Fibroblast of upper back skin (primary cell): ENCODE measurements at places on chromosomes 12 and 14.

- no peak for DNase-seq
Observed at GRCh38 chr12:27552235-27552634, 28.2 kb downstream of the PPFIBP1 start.

- no peak for DNase-seq
Observed at GRCh38 chr14:94114589-94115057, 4.1 kb downstream of the IFI27 start.

DNA sequence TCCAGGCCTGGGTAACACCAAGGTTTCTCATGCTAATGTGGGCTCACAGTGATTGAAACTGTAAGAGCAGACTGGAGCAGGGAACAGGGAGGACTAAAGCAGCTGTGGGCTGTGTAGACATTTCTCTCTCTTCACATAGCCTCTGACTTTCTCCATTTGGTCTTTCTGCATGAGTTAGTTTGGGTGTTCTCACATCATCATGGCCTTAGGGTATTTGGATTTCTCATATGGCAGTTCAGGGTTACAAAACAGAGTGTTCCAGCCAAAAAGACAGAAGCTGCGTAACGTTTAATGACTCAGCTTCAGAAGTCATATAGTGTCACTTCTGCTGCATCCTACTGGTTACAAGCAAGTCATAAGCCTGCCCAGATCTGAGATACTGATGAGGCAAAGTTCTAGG, 52.0 kb upstream of the OSBPL8 start:
- DNase-seq: peak; percentile 32

GRCh38 chr12:91604897-91605296, 422.3 kb upstream of the DCN start:
- peak; percentile 25 for DNase-seq

DNA sequence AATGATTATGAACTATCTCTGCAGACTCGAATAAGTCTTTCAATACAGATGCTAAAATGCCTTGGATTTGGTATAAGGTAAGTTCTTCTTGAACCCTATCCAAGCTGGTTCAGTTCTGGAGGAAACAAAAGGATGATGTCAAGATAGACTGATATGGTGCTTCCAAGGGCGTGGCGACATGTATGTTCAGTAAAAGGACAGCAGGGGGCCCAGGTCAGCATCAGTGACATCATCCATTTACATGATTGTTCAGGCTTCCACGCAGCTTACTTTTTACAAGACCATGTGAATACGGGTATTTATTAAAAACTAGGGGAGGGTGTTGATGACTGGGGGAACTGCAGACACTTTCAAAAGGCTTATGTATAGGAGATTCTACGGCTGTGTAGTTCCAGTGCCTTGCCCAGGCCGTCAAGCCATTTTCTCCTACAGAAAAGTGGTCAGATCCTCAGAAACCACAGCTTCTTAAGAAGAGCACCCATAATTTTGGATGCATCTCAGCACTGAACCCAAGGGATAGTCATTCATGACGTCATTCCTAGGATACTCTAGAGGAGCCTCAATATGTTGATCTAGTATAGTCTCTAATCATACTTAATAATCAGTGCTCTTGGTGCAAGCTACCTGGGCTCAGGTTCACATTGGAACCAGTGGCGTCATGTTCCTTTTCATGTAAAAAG, 527.7 kb downstream of the FUT8 start:
- DNase-seq: peak; percentile 3

DNA sequence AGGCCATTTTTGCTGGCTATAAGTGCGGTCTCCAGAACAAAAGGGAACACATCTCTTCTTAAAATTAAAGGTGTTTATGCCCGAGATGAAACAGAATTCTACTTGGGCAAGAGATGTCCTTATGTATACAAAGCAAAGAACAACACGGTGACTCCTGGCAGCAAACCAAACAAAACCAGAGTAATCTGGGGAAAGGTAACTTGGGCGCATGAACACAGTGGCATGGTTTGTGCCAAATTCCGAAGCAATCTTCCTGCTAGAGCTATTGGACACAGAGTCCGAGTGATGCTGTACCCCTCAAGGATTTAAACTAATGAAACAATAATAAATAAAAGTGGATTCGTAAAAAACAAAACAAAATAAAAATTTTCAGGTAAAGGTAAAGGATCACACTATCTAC, 33.4 kb downstream of the PKP2 start:
- no peak for DNase-seq

- DNase-seq: no peak
Observed at GRCh38 chr12:126033751-126034150, 968.5 kb downstream of the AACS start.

- peak; percentile 87 for DNase-seq
Observed at GRCh38 chr12:105433804-105434203, 103.3 kb downstream of the C12orf75 start.

DNA sequence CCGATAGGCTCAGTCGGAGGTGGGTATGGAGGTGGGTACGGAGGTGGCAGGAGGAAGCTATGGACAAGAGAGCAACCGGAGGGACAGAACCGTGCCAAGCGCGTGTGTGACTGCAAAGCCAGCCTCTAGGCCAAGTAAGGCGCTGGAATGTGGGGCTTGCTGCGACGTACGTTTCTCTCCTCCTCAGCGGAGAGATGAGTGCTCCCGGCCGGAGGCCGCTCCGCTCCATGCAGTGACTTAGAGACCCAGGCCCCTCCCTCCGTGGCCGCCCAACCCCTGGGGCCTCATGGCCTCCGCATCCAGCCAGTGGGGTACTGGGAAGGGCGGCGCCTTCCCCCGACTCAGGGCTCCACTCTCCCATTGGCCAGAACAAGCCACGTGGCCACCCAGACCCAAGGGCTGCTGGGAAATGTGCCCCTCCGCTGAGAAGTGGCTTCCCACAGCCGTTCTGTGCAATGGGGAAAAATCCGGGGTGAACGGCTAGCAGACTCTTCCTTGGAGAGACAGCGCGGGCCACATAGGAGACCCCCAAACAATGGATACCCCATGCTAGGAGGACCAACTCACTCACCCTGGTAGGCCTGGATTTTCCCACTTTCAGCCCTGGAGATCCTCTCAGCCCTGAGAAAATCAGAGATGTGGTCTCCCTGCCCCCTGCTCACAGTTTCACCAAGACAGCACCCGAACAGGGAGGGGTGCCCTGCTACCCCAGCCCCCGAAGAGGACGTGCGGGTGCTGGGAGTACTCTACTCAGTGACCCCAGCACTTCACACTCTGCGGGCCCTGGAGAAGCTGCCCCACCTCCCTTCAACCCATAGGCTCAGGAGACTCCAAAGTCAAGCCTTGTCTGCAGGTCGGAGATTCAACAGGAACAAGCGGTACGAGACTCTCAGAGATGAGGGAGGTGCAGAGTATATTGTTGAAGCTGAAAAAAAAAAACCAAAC, 66.7 kb downstream of the RIMBP2 start:
- no peak for DNase-seq

DNA sequence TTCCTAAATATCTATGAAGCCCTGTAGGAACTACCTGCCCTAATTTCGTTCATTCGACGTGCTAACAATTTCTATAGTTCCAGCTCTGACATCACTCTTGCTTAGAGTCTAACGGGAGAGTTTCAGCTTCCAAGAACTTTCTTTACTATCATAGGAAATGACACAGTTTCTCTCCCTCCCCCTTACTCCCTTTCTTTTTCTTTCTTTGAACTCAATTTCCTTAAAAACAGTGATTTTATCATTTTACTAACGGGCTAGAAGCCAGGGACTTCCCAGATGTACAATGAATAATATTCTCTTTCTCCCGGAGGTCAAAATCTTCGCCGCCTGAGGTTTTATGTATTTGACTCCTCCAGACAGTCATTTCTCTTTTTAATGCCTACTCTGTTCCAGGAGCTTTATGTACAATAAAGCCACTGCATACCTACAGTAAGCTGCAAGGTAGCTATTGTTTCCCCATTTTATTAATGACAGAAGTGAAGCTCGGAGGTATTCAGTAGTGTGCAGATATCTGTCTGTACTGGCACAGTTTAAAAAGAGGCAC, 15.7 kb downstream of the SMCO2 start:
- peak; percentile 82 for DNase-seq

GRCh38 chr12:20274008-20274407, 94.3 kb upstream of the PDE3A start:
- DNase-seq: no peak

DNA sequence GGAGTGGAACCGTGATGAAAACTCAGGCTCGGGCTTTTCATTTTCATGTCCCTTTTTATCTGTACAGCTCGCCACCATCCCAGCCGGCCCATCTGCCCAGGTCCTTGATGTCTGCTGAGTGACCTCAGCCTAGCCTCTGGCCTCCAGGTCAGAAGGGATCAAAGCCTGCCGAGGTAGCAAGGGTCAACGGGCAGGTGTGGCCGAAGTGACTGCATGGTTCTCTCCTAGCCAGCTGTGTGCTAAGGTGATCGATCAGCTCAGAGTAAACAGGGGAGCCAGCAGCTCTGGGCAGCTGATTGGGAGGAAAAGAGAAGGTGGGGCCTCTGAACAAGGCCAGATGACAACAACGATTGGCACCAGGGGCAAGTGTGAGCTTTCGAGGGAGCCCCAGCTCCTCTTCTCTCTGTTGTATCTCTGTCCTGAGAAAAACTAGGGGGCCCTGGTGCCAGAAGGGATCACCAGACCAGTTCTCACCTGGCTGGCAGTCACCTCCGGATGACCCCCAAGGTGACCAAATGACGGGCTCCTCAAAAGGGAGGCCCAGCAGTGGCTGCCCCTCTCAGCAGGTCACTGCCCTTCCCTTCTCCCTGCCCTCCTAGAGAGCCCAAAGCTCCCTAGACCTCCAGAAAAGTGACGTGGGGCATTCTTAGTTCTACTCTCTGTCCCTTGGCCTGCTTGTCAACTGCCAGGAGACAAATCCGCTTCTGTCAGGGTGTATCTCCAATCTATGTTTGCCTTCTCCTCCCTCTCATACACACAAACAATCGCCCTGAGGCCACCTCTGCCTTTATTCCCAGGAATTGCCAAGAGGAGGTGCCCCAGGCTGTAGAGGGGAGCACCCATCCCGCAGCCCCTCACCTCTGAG, 3.4 kb downstream of the SLC6A12 start:
- no peak for DNase-seq

GRCh38 chr12:109880043-109880931, at the start of gene GLTP:
TSS of gene GLTP (minus strand) at chr12:109880541. CDS start at chr12:109880374, 167 bp downstream.
- DNase-seq: peak; percentile 75
